ENCODE measurements at places on chromosomes 7 and 10. TPM values are rescaled to one million over a fixed set of nuclear protein-coding genes. Genes with fewer than 3 reads are reported as not detected.

The AZGP1 gene
- 0.09 TPM for total RNA-seq

The ZPBP gene
- not detected for total RNA-seq

The NODAL gene
- not detected for total RNA-seq

The CDHR1 gene
- 0.26 TPM for total RNA-seq

The ANKRD1 gene
- 189 TPM for total RNA-seq

The ERVW-1 gene
- total RNA-seq, result not detected

The SLC26A3 gene
- not detected for total RNA-seq

The NPY4R gene
- 0.82 TPM for total RNA-seq

All from pericardium fibroblast (primary cell).